WTC11 (cell line): ENCODE measurements at places on chromosomes 2 and 18.

DNA sequence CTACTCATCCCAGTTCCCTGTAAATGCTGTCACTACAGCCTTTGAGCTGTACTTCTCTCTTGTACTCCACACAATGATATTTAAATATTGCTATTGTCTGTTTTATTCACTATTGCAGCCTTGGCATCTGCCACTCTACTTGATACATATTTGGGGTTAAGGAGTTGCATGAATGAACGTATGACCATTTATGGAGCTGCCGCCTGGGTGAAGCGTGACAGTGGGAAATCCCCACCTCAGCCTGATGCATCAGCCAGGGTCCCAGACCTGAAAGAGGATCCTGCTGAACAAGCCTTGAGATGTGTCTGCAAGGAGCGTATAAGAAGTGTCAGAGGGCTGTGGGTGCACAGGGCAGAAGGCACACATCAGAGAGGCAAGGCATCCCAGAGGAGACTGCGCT lies 39.1 kb downstream of the MRPL35 start:
- H3K36me3 ChIP-seq: no peaks in the 10 kb centered on the region
- H3K4me3 ChIP-seq: no peak overlapping the region
- peaks cover 15% of the 10 kb centered on the region for H3K4me1 ChIP-seq

- no peak overlapping the region for H3K4me3 ChIP-seq
- H3K4me1 ChIP-seq: peaks cover 11% of the 10 kb centered on the region
- no peak overlapping the region for H3K27ac ChIP-seq
- H3K36me3 ChIP-seq: no peaks in the 10 kb centered on the region
Observed at GRCh38 chr2:40773291-40773690, 321.4 kb upstream of the SLC8A1 start.

DNA sequence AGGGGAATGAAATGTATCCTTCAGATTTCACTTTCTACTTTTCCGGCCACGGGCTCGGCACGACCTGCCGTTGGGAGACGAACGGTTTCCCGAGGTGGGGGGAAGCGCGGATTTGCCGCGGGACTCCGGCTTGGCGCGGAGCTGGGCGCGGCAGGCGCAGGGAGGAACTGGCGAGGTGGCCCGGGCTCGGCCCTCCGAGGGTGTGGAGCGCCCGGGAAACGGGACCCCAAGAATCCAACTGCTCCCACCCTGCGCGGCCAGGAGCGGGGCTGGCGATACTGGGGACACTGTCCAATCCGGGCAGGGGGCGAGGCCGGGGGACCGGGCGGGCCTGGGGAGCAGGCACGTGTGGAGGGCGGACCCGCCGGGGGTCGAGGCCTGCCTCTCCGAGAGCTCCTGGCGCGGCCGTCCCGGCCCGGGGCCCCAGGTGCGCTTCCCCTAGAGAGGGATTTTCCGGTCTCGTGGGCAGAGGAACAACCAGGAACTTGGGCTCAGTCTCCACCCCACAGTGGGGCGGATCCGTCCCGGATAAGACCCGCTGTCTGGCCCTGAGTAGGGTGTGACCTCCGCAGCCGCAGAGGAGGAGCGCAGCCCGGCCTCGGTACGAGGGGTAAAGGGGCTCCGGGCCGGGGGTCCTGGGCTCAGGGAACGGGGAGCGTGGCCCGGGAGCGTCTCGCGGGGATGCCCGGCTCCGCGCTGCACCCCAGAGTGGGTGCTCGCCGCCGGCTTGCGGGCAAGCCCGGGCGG lies at the start of gene ANXA4:
ANXA4 (plus strand) TSS at position 560 of the 747 bp plus-strand sequence. CDS start 39,432 bp downstream, outside the sequence.
- peaks cover 28% of the 10 kb centered on the region for H3K27me3 ChIP-seq
- peaks cover 14% of the 10 kb centered on the region for H3K4me1 ChIP-seq
- DNase-seq: peak; percentile 67
- H3K4me3 ChIP-seq: peak within 1 kb of the TSS; percentile 83
- peak within 1 kb of the TSS; percentile 66 for H3K27ac ChIP-seq
- H3K36me3 ChIP-seq: no peaks in the 10 kb centered on the region

DNA sequence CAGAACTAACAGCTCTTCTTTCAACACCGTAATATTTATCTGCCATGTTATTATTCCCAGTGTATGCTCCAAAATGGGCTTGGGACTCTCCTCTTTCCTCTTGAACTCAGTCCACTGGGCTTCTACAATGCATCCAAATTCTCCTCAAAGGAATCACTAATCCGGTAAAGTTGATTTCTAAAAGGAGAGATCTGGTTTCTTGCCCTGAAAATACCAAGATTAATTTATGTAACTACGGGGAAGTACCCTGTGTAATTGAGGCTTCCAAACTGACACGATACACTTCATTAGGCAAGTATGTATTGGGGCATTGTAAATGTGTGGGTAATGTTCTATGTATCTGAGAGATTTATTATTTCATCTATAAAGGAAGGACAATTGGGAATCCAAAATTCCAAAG lies 5.7 kb downstream of the NCKAP5 start:
- no peak for DNase-seq
- H3K36me3 ChIP-seq: no peaks in the 10 kb centered on the region
- no peak overlapping the region for H3K27ac ChIP-seq
- H3K27me3 ChIP-seq: no peaks in the 10 kb centered on the region
- H3K4me1 ChIP-seq: peaks cover 8% of the 10 kb centered on the region

- H3K36me3 ChIP-seq: no peaks in the 10 kb centered on the region; the same call in 1 of the 2 replicates
- H3K27ac ChIP-seq: no peak overlapping the region
- no peaks in the 10 kb centered on the region for H3K27me3 ChIP-seq
- no peak overlapping the region for H3K4me3 ChIP-seq
- peaks cover 5% of the 10 kb centered on the region; the same call in 1 of the 2 replicates for H3K4me1 ChIP-seq
- DNase-seq: no peak
Observed at GRCh38 chr2:159116922-159117321, 148.5 kb downstream of the TANC1 start.

GRCh38 chr18:37482433-37482832 lies 83.2 kb downstream of the CELF4 start:
- H3K27ac ChIP-seq: no peak overlapping the region
- no peak overlapping the region for H3K4me3 ChIP-seq
- H3K4me1 ChIP-seq: peaks cover 57% of the 10 kb centered on the region
- DNase-seq: no peak
- H3K36me3 ChIP-seq: no peaks in the 10 kb centered on the region

GRCh38 chr2:40036241-40036640 lies 257.2 kb upstream of the THUMPD2 start:
- H3K4me3 ChIP-seq: no peak overlapping the region
- H3K27me3 ChIP-seq: peaks cover 3% of the 10 kb centered on the region; the same call in 1 of the 2 replicates
- H3K27ac ChIP-seq: no peak overlapping the region
- H3K36me3 ChIP-seq: peaks cover 10% of the 10 kb centered on the region
- H3K4me1 ChIP-seq: no peaks in the 10 kb centered on the region

GRCh38 chr2:16244966-16245320 lies 304.6 kb downstream of the MYCN start:
- DNase-seq: no peak
- peaks cover 21% of the 10 kb centered on the region for H3K4me1 ChIP-seq
- no peak overlapping the region for H3K4me3 ChIP-seq
- H3K27me3 ChIP-seq: no peaks in the 10 kb centered on the region
- H3K36me3 ChIP-seq: no peaks in the 10 kb centered on the region

- no peak overlapping the region for H3K4me3 ChIP-seq
- H3K27me3 ChIP-seq: no peaks in the 10 kb centered on the region
- no peaks in the 10 kb centered on the region for H3K36me3 ChIP-seq
- no peak overlapping the region for H3K27ac ChIP-seq
- peaks cover 18% of the 10 kb centered on the region for H3K4me1 ChIP-seq
Observed at GRCh38 chr18:55748227-55748738, 160.3 kb upstream of the TCF4 start.

- H3K27ac ChIP-seq: no peak overlapping the region
- no peaks in the 10 kb centered on the region for H3K27me3 ChIP-seq
- no peaks in the 10 kb centered on the region for H3K36me3 ChIP-seq
- peaks cover 8% of the 10 kb centered on the region for H3K4me1 ChIP-seq
Observed at GRCh38 chr2:27887830-27888229, 2.4 kb downstream of the RBKS start.

GRCh38 chr18:45496741-45497140 lies 118.5 kb upstream of the SLC14A2 start:
- no peak overlapping the region for H3K4me3 ChIP-seq
- no peak overlapping the region for H3K27ac ChIP-seq
- no peaks in the 10 kb centered on the region for H3K4me1 ChIP-seq
- H3K27me3 ChIP-seq: peaks cover 4% of the 10 kb centered on the region
- H3K36me3 ChIP-seq: no peaks in the 10 kb centered on the region

- H3K4me3 ChIP-seq: no peak overlapping the region
- H3K36me3 ChIP-seq: peaks cover 75% of the 10 kb centered on the region
- no peak for DNase-seq
- H3K4me1 ChIP-seq: no peaks in the 10 kb centered on the region
- no peak overlapping the region for H3K27ac ChIP-seq
- peaks cover 18% of the 10 kb centered on the region for H3K27me3 ChIP-seq
Observed at GRCh38 chr18:14919666-14920065, 171.7 kb downstream of the ANKRD30B start.

- H3K4me1 ChIP-seq: peaks cover 36% of the 10 kb centered on the region
- no peaks in the 10 kb centered on the region for H3K27me3 ChIP-seq
- H3K4me3 ChIP-seq: no peak overlapping the region
- H3K27ac ChIP-seq: no peak overlapping the region
- DNase-seq: no peak
Observed at GRCh38 chr2:22253171-22253570, 1129.4 kb downstream of the TDRD15 start.

DNA sequence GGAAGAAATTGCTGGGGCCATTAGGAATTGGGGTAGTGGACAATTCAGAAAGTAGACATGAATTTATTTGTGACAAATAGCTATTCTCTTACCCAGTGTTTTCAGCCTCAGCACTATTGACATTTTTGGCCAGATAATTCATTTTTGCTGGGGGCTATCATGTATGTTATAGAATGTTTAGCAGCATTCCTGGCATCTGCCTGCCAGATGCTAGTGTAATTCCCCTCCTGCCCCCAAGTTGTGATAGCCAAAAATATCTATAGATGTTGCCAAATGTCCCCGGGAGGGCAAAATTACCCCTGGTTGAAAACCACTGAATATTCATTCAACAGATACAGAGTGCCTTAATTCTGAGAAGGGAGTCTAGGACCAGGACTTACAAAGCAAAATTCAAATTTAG lies 183.6 kb downstream of the BABAM2 start:
- no peak overlapping the region for H3K4me3 ChIP-seq
- DNase-seq: no peak
- no peaks in the 10 kb centered on the region for H3K27me3 ChIP-seq
- H3K27ac ChIP-seq: no peak overlapping the region
- no peaks in the 10 kb centered on the region for H3K36me3 ChIP-seq
- H3K4me1 ChIP-seq: peaks cover 4% of the 10 kb centered on the region; the same call in 1 of the 2 replicates

DNA sequence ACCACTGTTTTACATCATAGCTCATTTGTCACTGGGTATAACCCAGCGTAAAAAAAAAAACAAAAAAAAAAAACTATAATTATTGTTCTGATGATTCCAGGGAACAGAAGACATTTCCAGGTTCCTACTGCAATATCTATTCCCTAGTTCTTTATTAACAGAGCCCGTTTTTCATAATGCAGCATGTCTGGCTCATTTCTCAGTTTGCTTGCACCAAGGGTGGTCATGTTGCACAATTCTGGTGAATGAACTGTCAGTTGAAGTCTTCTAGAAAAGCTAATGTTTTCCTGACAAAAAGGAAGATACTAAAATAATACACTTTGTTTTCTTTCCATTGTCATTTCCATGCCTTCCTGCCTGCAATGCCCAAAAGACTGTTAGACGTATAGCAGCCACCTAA lies 180.1 kb downstream of the RDH14 start:
- no peaks in the 10 kb centered on the region for H3K4me1 ChIP-seq
- H3K27me3 ChIP-seq: no peaks in the 10 kb centered on the region
- no peaks in the 10 kb centered on the region for H3K36me3 ChIP-seq
- no peak overlapping the region for H3K27ac ChIP-seq
